Esophagus squamous epithelium (tissue), 5 donors: ENCODE measurements at places on chromosomes 16 and 17.

- DNase-seq = no peak
These were observed 23.9 kb downstream of the ABCC3 start for GRCh38 chr17:50658616-50659015.

DNA sequence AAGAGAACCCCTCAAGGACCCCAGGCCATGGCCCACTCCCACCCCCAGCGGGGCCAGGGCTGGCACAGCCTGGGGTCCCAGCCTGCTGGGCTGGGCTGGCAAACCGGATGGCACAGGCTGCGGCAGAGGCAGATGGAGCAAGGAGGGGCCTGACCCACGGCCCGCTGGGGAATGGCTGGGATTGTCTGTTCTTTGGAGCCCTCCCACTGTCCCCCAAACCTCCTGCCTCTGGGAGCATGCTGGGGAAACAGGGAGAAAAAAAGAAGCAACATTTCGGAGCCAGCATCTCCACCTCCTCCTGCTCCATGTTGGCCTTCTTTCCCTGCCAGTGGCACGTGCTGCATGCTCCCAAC is 37.1 kb upstream of the LHX1 start:
- no peak for DNase-seq

DNA sequence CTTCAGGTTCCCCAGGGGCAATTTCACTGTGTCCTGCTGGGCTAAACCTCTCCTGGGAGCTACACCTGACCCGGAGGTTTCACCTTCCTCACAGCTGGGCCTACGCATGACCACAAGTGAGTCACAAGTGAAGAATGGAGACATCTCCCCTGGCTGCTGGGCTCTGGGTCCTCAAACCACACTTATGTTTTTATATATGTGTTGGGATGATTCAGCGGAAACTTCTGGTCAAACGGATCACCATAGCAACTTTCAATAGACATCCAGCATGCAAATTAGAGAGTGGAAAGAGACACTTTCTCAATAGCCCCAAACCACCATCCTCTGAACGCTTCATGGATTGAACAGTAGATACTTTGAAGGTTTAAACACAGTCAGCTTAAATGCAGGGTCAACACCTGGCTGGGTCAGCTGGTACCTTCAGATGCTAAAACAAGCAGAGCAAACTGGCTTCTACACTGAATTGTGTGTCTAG is 28.0 kb upstream of the MAF start:
- no peak for DNase-seq

GRCh38 chr17:11682646-11683045 is 84.4 kb downstream of the DNAH9 start:
- DNase-seq = no peak

DNA sequence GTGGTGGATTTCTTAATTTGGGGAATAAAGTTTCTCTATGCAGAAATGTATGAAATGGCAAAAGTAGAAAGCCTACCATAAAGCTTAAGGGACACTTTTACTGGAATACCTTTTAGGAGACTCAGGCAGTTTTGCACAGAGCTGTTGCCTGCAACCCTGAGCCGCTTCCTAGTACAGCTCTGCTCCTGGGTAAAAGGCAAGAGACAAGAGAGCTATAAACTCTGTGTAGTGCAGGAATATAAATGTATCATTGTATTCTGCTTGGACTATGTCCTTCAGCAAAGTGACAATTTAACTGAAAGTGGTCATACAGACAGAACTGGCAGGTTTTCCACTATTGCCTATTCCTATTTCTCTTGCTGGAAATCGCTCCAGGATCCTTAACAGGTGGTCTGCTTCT is 65.3 kb upstream of the MYOCD start:
- DNase-seq = no peak

- DNase-seq = no peak
These were observed 230.8 kb downstream of the ABCC12 start for GRCh38 chr16:47924950-47925349.

DNA sequence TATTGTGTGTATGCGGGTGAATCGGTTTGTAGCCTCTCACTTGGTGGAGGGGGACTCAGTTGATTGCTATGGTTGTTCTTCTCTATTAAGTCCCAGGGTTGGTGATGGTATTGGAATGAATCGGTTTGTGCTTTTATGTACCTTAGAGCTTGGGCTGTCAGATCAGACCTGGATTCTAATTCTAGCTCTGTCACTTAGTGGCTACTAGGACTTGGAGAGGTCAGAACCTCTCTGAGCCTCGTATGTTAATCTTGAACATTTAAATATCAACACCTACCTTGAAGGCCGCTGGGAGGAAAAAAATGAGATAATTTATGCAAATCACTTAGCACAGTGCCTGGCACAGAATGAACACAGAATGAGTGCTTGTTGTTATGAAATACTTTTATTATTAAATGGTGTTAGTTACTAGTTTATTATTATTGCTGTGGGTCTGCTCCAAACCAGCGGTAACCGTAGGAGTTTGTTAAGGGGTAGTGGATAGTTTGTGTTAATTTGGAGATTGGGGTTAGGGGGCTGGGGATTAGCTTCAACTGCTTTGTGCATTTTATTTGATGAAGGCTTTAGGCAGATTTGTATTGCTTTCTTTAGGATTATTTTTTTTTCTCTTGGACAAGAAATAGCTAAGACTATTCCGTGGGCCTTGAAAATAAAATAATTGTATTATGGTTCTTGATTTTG is 3.5 kb downstream of the KDM6B start:
- DNase-seq = no peak

GRCh38 chr17:41777157-41777573 is 9.3 kb downstream of the JUP start:
- DNase-seq = no peak

DNA sequence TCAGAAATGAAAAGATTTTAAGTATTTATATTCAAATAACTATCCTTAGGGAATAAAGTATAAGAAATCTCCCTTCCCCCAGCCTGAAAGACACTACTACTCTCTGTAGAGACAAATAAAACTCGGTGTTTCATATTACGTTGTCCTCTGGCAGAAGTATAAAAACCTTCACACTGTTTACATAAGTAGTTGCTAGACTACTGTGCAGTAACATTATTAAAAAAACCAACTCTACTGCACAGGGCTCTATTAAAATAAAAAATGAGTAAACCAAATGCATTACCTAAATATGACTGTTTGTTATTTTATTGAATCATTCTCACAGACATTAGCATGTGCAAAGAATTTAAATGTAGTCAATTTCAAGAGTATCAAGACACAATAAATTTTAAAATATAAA is 67.4 kb downstream of the MED13 start:
- DNase-seq = no peak

DNA sequence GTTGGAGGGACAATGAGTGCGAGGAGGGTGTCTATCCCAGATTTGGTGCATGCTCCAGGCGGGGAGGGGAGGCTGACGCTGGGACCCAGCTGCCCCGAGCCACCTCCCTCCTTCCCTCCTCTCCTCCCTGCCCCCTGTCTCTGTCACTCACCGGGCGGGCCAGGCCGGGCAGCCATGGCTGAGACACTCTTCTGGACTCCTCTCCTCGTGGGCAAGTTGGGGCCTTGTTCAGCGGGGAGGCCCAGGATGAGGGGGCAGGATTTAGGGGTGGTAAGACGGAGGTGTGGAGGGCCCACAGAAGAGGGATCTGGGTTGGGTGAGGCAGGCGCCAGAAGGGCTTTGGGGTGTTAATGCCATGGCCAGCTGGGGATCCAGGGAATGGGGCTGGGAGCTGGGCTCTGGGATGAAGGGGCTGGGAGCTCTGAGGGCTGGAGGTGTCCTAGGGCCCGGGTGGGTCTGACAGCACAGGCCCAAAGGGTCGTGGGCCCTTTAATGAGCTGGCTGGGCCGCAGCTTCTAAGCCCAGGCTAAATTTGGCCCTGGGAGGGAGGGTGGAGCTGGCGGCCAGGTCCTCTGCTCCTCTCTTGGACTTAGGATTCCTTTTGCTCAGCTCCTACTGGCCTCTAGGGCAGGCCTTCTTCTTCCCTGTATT is at the start of gene SGCA:
Gene SGCA, plus strand, starts transcription at position 139 of the 651 bp plus-strand sequence. Its CDS starts 36 bp downstream, at position 175.
- DNase-seq = no peak

DNA sequence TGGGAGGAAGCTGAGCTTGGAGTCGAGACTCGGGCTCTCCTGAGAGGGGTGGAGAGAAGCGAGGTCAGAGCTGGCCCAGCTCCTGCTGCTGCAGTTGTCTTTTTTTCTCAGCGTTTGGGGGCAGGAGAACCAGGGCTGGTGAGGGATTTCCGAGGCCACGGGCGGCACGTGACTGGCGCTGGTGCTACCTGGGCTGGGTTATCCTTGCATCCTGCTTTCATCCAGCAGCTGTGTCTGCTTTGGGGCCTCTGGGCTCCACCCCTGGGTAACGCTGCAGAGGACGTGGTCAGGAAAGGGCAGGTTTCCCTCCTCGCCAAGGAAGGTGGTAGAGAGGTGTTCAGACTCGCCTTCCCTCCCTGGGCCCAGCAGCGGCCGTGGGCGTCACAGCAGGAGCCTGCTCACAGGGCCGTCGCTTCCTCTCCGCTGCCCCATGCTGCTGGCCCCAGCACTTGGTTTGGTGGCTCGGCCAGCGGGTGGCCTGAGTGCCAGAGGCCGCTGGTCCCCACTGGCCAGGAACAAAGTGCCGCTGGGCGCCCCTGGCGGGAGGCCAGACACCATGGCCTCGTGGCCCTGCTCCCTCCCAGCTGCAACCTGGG is 22.5 kb downstream of the GSE1 start:
- DNase-seq = no peak

DNA sequence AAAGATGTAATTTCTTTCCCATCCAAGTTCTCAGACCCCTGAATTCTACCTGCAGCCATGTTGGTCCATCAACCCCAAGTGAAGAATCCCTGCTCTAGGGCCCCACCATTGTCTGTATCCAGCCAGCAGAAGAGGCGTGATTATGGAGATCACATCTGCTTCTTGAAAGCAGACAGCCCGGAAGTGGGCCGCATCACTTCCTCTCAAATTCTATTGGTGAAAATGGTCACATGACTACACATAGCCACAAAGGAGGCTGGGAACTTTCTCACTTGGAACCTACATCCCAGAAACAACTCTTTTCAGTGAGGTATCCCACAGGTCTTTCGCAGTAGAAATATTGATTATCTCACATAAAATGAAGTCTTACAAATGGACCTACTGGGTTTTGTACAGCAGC is 40.1 kb downstream of the IL4R start:
- no peak for DNase-seq

DNA sequence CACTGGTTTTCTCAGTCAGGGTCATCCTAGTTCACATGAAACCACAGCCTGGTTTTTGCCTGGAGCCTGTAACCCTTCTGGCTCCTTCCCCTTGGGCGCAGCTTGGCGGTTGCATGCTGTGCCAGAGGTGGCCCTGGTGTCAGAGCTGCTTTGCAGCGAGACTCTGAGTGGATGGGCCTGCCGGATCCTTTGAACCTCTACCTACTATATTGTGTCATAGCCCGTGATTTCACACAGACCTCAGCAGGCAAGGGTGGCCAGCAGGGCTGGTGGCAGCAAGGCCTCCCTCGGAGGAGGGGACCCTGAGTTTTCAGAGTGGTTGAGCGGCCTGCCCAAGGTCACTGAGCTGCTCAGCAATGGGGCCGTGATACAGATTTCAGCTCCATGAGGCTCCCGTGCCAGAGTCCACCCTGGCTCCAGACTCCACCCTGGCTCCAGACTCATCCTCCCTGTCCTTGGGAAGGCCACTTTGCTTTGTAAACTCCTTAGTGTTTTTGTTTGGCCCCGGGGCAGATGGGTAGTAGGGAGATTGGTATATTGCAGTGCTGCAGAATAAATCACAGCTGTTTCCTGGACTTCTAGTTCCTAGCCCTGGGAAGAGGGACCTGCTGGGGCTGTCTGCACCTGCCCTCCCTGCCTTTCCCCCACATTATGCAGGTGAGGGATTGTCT is 9.7 kb downstream of the MPRIP start:
- DNase-seq = no peak
